Iris pigment epithelial cell (primary cell): ENCODE measurements at places on chromosomes 1 and 21.
A peak's percentile ranks its signal among the peaks of the same experiment; 100 is the strongest.

- no peak for DNase-seq
Measured at GRCh38 chr1:41056907-41057306, 35.4 kb upstream of the SLFNL1 start.

DNA sequence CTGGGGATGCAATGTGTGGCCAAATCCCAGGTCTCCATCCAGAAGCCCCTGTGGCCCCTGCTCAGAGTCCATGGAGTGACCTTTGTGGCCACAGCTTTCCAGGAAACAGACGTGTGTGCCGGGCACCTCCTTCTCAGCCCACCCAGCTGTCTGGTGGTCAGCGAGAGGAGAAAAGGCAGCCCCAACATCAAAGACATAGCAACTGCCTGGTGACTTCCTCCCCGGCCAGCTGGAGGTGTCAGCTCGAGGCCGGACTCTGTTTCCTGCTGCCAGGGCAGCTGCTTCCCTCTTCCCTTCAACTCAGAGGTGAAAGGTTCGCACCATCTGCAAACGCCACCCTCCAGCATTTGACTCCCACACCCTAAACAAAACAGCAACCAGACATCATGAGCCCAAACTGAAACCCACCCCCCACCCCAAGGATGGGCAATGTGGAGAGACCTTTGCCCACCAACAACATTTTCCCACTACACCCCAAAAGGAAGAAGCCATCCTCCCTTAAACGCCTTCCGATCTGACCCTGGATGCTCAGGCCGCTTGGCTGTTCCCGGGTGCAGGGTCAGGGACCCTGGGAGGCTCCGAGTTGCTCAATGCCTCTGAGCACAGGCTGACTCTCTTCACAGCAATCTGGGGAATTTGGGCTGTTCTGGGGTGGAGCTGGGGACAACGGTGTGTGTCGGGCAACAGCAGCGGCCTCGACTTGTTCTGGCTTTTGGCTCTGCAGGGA, 162.3 kb downstream of the PSMG1 start:
- DNase-seq = peak; percentile 91

- DNase-seq = peak; percentile 3
Measured at GRCh38 chr1:209086486-209087192, 496.9 kb upstream of the CAMK1G start.

- DNase-seq = no peak
Measured at GRCh38 chr1:180585994-180586359, 27.2 kb downstream of the OVAAL start.

DNA sequence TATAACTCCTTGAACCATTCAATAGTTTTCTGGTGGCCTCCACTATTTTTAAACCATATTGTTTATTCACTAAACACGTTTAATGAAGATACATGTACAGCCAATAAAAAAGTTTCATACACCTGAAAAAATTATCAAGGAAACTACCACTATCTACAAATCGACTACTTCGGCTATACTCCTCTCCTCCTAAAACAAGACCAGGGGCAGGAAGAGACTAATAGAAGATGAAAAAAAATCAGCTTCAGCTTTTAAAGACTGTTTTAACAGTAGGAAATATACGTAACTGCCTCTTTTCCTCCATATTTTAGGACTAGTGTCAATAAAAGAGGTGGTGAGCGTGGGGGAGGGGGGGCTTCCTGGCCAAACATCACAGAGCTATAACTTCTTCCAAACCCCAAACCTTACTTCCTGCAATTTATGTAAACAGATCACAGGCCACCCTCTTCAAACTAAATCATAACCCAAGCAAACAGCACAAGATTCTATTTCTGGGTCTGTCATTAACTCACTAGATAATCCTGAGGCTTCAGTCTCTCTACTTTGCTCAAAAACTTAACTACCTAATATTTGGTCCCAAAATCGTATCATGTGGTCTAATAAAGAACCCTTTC, 15.1 kb downstream of the FOXJ3 start:
- DNase-seq = no peak

GRCh38 chr1:75952016-75952415, 19.8 kb upstream of the ASB17 start:
- DNase-seq = no peak

- DNase-seq = no peak
Measured at GRCh38 chr1:3030663-3031381, 9.6 kb downstream of the ACTRT2 start.

DNA sequence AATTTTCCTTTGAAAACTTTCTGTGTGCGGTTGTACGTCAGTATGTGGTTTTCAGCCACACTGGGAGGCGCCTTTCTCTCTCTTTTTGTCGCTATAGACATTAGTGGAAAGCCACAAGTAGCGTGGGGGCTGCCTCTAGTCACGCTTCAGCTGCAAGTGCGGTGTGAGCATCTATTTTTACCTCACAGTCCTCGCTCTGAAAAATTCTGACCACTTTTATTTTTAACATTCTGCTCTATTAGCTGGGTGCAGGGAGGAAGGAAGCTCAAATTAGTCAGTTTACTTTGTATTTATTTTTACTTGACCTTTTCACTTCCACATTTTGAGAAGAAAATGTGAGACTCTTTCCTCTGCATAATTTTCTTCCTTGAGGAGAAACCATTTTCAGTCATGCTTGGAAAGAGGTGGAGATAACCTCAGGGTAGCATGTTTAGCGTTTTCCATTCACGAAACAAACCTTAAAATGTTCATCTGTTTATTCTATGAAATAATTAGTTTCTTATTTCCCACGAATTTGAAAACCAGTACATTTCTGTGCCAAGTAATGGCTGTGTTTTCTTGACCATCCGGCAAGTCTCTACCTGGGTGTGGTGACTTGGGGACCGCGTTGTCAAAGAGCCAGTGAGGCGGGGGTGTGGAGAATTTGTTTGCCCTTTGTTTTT, 35.6 kb downstream of the ADARB1 start:
- DNase-seq = no peak

GRCh38 chr1:51561702-51562101, 42.6 kb upstream of the EPS15 start:
- no peak for DNase-seq

- DNase-seq = peak; percentile 86
Measured at GRCh38 chr1:192263436-192263835, 53.4 kb upstream of the RGS21 start.

DNA sequence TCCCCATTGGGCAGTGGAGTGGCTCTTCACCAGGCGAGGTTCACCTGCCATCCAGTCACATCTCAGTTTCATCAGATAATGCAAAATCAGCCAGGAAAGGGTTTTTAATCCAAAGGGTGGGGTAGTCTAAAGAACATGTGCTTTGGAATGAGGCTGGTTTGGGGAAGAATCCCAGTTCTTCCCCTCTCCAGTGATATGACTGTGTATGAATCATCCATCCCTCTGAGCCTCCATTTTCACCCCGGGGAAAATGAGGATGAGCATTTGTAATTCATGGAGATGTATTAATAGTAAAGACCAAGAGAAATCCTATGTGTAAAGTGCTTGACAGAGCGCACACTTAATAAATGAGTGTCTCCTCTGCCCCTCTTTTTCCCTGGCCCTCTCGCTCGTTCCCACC, 215.1 kb upstream of the FGGY start:
- no peak for DNase-seq

GRCh38 chr1:236302941-236303340, 21.2 kb upstream of the ERO1B start:
- no peak for DNase-seq

GRCh38 chr1:205754857-205755256, 4.9 kb upstream of the NUCKS1 start:
- no peak for DNase-seq

DNA sequence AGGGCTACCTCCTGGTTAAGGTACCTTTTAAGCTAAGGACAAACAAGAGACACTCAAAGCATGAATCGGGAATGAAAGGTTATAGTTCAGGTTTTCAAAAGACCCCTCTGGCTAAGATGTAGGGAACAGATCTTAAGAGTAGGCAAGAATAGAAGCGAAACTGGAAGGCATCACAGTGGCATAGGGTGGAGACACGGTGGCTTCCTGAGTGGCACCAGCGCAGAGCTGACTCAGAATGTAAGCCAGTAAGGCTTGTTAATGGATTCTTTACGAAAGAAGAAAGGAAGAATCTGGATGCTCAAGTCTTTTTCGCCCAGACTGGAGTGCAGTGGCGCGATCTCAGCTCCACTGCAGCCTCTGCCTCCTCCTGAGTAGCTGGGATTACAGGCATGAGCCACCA, 21.2 kb downstream of the PADI6 start:
- DNase-seq = no peak

DNA sequence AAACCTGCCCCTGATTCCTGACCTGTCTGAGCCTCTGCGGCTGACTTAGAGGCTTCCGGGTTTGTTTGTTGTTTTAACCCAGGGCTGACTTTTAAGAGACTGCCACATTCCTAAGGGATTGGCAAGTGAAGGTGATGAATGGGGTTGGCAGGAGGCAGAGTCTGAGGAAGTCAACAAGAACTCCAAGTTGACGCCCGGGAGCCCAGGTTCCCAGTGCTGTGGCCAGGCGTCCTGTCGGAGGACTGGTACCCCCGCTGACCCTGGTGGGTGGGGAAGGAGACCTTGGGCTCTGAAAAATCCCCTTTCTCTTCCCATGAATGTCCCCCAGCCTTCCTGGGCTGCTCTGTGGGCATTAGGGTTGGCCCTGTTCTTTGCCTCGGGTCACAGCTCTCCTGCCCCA, 19.7 kb upstream of the EPS8L3 start:
- peak; percentile 73 for DNase-seq

GRCh38 chr1:157371221-157371620, 181.1 kb downstream of the FCRL5 start:
- no peak for DNase-seq

GRCh38 chr1:164865385-164865784, 306.4 kb downstream of the PBX1 start:
- DNase-seq = no peak

DNA sequence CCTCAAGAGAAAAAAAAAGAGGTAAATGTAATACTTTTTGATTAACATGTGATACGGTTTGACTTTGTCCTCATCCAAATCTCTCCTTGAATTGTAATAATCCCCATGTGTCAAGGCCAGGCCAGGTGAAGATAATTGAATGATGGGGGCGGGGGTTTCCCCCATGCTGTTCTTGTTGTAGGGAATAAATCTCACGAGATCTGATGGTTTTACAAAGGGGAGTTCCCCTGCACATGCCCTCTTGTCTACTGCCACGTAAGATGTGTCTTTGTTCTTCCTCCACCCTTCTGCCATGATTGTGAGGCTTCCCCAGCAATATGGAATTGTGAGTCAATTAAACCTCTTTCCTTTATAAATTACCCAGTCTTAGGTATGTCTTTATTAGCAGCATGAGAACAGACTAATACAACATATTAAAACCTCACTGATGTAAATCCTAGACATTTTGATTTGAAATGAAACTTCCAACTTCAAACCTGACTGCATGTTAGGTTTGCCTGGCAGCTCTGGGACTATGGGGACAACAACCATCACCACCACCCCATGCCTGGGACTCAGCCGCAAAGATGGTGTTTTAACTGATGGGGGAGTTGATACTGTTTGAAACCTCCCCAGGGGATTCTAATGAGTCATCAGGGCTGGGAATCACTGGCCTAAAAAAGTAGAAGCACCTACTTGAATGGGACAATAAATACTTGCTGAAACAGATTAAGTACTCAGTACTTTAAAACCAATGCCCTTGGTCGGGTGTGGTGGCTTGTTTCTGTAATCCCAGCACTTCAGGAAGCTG, 32.8 kb upstream of the BACH1 start:
- no peak for DNase-seq

GRCh38 chr1:184390889-184391288, 4.1 kb downstream of the C1orf21 start:
- DNase-seq = peak; percentile 26

DNA sequence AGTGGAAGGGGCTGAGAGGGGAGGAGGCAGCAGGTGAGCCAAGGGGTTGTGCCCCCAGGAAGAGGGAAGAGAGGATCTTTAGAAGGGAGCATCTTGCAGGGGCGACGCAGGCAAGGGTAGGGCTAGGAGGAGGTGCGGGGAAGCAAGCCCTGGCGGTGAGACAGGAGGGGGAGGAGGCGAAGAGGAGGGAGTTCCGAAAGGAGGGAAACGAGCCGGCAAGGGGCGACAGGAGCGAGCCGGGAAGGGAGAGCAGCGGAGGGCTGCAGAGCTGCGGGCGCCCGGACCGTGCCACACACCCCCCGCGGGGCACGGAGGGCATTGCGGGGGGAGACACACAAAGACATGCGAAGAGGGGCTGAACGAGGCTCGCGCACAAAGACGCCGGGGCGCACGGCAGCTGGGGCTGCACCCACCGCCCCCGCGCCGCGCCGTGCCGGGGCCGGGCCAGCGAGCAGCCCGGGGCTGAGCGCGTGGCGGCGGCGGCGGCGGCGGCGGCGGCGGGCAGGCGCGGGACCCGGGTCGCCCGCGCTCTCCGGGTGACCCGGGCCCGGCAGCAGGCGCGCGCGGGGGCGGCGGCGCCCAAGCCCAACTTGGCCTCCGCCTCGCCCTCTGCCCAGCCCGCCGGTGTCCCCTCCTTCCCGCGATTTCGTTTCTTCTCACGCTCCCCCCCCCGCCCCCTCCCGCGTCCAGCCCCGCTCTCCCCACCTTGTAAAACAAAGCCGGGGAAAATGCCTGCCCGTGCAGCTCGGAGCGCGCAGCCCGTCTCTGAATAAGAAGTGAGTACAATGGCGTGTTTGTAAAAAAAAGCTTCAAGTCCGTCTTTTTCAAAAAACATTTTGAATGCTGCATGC, at the start of gene KCNK2:
Gene KCNK2, plus strand, starts transcription at position 206 of the 851 bp plus-strand sequence. CDS start 649 bp downstream, outside the sequence.
- no peak for DNase-seq

DNA sequence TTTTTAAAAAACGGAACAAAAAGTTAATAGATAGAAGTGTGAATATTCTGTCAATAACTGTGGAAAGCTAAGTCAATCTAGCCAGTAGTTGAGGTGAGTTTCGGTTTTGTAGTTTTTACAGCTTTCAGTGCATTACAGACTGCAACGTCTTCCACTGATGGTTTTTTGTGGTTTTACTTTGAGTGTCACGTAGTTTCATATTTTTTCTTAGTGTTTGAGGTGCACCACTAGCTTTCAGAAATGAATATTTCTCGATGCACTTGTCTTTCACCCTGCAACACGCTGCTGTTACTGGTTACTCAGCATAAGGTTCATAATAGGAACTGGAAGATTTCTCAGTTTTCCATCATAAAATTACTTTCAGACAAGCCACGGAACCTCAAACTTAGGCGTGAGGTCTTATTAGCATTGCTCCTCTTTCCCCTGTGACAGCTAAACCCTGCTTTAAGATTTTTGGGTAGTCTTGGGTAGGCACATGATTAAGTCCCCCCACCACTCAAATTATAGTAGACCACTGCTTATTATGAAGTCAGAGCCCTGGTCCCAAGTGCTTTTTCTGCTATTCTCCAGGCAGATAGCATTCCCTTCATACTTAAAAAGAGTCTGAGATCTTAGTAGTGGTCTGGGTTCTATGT, 1412.7 kb downstream of the KCNT2 start:
- DNase-seq = no peak

- DNase-seq = peak; percentile 88
Measured at GRCh38 chr1:244280859-244281258, 170.8 kb downstream of the ADSS2 start.

GRCh38 chr1:76543495-76543894, 323.8 kb upstream of the ST6GALNAC5 start:
- no peak for DNase-seq

- no peak for DNase-seq
Measured at GRCh38 chr1:208476846-208477170, 232.6 kb upstream of the PLXNA2 start.

DNA sequence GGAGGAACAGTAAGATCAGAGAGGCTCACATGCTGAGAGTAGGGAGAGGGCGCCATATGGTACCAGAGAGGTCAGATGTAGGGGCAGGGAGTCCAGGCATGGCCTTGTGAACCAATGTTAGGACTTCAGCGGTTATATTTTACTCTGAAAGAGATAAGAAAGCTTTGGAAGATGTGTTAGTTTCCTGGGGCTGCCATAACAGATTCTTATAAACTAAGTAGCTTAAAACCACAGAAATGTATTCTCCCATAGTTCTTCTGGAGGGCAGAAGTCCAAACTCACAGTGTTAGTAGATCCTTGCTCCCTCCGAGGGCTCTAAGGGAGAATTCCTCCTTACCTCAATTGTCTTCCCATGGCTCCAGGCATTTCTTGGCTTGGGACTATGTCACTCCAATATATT, 502.5 kb upstream of the ADGRL2 start:
- DNase-seq = no peak
